ENCODE measurements at places on chromosomes 2 and 18.

GRCh38 chr2:99572373-99573164, 82.8 kb upstream of the REV1 start:
- no peak for DNase-seq

GRCh38 chr2:215615803-215616174, 179.9 kb upstream of the FN1 start:
- no peak for DNase-seq

GRCh38 chr2:30978044-30978443, 160.2 kb downstream of the GALNT14 start:
- no peak for DNase-seq

DNA sequence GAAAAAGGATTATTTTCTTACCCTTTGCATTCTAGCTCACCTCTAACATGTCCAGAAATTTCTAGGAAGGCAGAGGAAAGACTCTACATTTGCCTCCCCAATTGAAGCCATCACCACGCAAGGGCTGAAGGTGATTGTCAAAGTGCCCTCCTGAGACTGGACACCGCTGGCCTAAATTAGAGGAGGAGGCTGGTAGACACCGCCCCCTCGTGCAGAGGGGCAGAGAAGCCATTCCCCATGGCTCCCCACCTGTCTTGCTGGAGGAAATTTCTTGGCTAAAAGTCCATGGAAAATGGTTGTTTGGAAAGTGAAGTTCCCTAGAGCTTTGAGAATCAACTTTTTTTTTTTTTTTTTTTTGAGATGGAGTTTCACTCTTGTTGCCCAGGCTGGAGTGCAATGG, 31.3 kb upstream of the CREB1 start:
- DNase-seq = no peak

- DNase-seq = no peak
Measured at GRCh38 chr2:43302961-43303494, 76.6 kb upstream of the ZFP36L2 start.

- DNase-seq = peak; percentile 88
Measured at GRCh38 chr2:128304715-128305554, 13.7 kb downstream of the HS6ST1 start.

DNA sequence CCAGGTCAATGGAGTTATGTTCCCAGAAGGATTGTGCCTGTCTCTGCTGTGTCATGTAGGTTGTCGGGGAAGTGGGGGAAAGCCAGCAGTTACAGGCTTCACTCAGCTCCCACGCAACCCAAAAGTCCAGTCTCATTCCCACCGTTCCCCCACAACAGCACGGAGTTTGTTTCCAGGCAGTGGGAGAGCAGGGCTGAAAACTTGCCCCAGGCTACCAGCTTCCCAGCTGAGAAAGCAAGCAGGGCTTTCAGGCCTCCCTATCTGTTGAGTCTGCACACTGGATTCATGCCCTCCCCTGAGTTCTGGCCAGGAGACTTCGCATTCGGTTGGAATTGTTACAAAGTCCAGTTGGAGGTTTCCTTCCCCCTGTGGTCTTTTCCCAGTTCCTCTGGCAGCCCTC, 76.3 kb downstream of the TMX3 start:
- DNase-seq = no peak

DNA sequence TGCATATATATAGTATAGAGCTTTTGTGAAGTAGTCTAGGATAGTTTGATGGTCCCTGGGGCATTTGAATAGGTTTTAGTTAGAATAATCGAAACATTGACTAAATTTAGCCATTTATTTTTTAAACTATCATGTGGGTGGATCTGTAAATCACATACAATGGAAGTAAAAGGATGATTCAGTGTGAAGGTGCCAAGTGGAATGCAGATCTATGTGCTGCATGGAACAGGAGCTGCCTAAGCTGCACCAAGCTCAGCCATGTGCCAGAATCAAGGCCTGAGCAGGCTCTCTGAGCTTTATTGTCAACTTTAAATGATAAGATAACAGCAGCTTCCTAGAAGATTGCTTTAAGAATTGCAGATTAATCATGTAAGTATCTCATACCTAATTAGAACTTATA, 1996.2 kb upstream of the PIK3C3 start:
- DNase-seq = no peak

- DNase-seq = no peak
Measured at GRCh38 chr2:160104115-160104514, 41.7 kb upstream of the PLA2R1 start.

- peak; percentile 25 for DNase-seq
Measured at GRCh38 chr2:214005337-214005736, 405.5 kb upstream of the VWC2L start.

- DNase-seq = no peak
Measured at GRCh38 chr2:107475859-107476258, 350.8 kb upstream of the RGPD4 start.

DNA sequence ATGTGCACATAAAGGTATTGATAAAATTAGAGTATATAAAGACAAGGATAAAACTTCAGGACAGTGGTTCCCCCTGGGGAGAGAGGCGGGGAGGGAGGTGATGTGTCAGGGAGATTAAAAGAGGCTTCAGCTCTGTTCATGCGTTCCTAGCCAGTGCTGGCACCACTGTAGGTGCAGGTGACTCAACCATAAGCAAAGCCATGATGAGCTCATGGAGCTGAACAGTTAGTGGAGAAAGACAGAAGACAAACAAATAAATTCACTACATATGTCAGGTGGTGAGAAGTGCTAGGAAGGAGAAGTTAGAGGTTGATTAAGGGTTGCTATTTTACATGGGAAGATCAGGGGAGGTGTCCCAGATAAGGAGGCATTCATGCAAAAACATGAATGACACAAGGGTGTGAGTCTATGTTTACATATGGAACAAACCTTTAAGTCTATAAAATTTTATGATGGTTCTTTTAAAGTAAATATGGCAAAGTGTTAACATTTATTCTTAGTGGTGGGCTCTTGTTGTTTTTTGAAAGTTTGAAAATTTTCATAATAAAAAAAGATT, 136.0 kb downstream of the ANKRD44 start:
- DNase-seq = no peak

DNA sequence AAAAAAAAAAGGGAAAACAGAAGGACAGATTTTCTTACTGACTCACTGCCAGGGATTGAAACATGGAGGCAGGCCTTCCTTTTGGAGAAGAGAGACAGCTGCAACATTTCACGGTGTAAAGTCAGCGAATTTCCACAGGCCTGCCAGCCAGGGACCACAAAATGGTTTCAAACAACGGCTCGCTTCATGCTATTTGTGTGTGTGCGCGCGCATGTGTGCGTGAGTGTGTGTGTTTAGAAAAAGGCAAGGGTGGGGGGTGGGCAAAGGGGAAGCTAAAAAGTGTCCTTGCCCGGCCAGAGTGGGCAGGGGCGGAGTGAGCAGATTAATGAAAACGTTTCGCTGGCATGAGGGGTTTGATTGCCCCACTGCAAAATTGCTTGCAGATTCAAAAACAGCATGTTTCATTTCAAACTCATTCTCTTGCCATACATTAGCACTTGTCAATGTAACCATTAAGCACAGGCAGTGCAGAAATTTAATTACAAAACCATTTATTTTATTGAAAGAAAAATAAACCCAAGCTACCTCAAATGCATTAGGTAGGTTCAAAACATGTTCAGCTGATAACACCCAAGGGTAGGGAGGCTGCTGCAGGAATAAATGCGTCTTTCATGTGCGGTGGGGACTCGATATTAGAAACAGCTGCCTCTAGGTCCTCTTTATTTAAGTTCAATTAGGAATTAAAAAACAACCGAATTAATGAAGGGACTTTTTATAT, 182.1 kb upstream of the SIX2 start:
- DNase-seq = no peak

DNA sequence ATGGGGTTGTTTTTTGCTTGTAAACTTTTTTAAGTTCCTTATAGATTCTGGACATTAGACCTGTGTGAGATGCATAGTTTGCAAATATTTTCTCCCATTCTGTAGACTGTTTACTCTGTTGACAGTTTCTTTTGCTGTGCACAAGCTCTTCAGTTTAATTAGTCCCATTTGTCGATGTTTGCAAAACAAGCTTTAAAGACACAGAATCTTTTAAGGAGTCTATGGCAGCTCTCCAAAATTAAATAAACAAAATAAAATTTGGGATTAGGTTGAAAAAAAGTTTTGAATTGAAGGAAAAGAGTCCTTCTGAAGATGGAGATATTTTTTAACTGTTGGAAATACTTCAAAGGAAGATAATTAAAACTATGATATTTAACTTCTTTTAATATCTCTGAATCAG, 88.8 kb downstream of the MAP3K20 start:
- DNase-seq = no peak

- no peak for DNase-seq
Measured at GRCh38 chr18:49247781-49248180, 212.7 kb downstream of the DYM start.

- DNase-seq = no peak
Measured at GRCh38 chr18:13382366-13382953, 163.9 kb downstream of the LDLRAD4 start.

- no peak for DNase-seq
Measured at GRCh38 chr2:5990086-5990485, 297.9 kb downstream of the SOX11 start.

DNA sequence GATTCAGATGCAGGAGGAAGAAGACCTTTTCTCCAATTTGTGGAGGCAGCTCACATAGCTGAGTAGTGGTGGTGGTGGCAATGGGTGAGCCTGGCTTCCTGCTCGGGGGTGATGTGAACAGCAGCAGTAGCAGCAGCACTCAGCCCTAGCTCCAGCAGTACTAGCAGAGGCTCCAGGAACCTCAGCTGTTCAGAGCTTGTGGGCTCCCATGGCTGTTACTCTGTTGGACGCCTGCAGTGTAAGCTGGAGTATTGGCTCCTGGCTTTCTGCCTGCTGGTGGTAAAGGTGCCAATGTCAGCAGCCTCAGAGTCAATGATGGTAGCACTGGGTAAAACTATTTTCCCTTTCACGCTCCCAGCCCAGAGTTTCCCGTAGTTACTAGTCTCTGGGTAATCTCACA, 3.1 kb upstream of the SEH1L start:
- no peak for DNase-seq

GRCh38 chr18:28132084-28132483, 44.8 kb downstream of the CDH2 start:
- DNase-seq = no peak

- DNase-seq = no peak
Measured at GRCh38 chr18:79245517-79246001, 150.2 kb upstream of the NFATC1 start.

- DNase-seq = no peak
Measured at GRCh38 chr2:171874963-171875362, 19.1 kb downstream of the SLC25A12 start.

GRCh38 chr2:124663645-124663997, 638.5 kb downstream of the CNTNAP5 start:
- DNase-seq = no peak

GRCh38 chr2:218065239-218066006, 3.6 kb upstream of the RUFY4 start:
- no peak for DNase-seq

GRCh38 chr2:224532441-224532840, 52.7 kb downstream of the CUL3 start:
- no peak for DNase-seq

- no peak for DNase-seq
Measured at GRCh38 chr18:48637081-48637990, 98.5 kb downstream of the CTIF start.

DNA sequence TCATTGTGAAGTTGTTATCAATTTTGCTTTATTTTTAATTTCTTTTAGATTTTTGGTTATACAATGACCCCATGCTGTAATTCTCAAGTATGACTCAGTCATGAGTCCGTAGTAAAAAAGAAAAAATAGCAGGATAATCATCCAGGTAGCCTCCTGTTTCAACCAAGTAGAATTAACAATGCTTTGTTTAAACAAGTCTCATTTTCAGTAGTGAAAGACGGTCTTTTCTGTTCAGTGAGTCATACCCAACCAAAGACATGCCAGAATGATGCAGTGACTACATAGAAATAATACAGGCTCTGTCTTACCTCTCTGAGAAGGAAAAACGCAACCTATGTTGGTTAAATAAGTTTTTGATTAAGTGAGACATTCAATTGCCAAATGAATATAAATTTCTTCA, 67.8 kb upstream of the DSC1 start:
- peak; percentile 23 for DNase-seq

GRCh38 chr2:228703152-228703551, 521.7 kb upstream of the SPHKAP start:
- no peak for DNase-seq

DNA sequence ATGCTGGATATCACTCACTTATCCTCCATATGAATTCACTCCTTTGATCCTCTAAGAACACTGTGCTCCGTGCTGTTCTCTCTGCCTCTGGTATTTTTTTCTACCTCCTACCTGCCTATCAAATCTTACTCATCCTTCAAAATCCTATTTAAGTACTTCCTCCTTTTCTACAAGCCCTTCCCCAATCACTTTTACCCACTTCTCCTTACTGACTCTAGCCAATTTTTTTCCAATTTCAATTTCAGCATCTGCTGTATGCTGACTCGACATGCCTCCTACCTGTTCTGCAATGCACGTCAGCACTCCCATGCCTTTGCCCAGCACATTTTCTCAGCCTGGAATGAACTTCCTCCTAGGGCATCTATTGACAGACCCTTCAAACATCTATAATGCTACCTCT, 37.3 kb upstream of the LNPK start:
- no peak for DNase-seq

Data from urothelium cell line (cell line).